Frontal cortex (tissue), 4 donors: ENCODE measurements at places on chromosomes 1 and 21. TPM values are rescaled to one million over a fixed set of nuclear protein-coding genes. Genes with fewer than 3 reads are reported as not detected.

DNA sequence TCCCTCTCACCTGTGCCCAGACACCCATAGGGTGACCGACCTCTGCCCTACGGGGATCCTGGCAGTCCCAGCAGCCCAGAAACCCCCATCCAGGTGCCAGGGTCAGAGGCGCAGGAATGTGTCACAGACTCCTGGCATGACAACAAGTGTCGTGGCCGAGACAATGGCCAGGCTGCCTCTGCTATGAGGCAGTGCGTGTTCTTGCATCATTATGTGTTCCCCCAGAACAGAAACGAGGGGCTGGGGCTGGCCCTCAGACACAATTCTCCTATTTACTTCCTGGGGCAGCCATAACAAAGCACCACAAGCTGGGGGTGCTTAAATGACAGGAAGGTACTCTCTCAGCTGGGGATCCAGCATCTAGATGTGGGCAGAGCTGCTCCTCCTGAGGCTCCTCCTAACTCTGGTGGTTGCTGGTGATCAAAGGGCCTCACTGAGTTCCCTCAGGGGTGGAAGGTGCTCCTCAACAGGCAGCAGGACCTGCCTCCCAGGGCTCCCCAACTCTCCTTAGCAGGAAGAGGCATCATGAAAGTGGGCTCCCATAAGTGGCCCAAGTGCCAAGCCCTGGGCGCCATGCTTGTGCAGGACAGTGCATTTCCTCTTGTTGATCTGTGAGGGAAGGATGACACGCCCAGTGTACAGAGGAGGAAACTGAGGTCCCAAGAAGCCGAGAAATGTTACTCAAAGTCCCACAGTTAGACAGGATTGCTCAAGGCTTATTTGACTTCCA lies 24.2 kb upstream of the BACE2 start:
- no peak for DNase-seq

- DNase-seq: no peak
Measured at GRCh38 chr21:42525676-42526378, 12.2 kb downstream of the SLC37A1 start.

Gene SDF4
- 22.8 TPM for total RNA-seq

GRCh38 chr21:43274946-43275310 lies 106.1 kb downstream of the CRYAA start:
- no peak for DNase-seq

GRCh38 chr1:10387677-10388386 lies 11.0 kb upstream of the PGD start:
- DNase-seq: no peak

- no peak for DNase-seq
Measured at GRCh38 chr1:114009393-114009792, 30.1 kb downstream of the OLFML3 start.
